SJSA1 (cell line): ENCODE measurements at places on chromosomes 3 and 15. TPM values are rescaled to one million over a fixed set of nuclear protein-coding genes. Genes with fewer than 3 reads are reported as not detected.

DUOXA2 gene
- not detected in 2 replicates for total RNA-seq

HIGD2B gene
- not detected in 2 replicates for total RNA-seq

SH2D7 gene
- not detected in 2 replicates for total RNA-seq

KNG1 gene
- total RNA-seq, result not detected in 2 replicates

CLRN1 gene
- total RNA-seq, result not detected in 2 replicates

QRICH1 gene
- total RNA-seq, result 37.8 and 77.3 TPM in 2 replicates
